ENCODE measurements at places on chromosomes 6 and 20.

DNA sequence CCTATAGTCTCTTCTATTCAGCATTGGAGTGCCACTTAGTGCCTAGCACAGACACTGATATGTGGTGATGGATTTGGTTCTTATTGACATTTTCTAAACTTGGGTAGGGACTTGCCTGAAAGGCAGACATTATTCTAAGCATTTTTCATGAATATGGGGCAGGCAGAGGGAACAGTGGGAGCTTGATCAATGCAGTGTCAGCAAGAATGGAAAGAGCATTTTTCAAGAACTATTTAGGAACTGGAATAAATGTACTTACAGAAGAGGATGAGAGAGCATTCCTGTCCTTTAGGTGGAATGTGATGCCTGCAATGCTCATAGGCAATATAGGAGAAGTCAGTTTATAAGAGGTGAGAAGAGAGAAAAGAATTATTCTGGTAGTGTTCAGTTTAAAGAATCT, 26.2 kb downstream of the DEFB114 start:
- no peak for DNase-seq

DNA sequence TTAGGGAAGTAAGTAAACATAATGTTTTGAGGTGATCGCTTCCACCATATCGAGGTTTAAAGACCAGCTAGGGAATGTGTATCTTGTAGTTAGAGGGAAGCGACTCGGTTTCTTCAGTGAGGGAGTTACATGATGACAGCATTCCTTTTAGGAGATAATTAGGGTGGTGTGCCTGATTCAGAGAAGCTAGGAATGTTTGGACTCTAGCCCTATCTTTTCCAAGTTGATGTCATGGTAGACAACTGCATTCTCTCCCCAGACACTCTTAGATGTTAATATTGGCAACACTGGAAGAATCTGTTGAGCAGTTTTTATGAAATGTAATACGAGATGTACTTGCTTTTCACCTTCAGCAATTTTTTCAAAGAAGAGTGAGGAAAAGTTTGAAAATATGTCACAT, 12.9 kb upstream of the HIVEP1 start:
- no peak for DNase-seq

DNA sequence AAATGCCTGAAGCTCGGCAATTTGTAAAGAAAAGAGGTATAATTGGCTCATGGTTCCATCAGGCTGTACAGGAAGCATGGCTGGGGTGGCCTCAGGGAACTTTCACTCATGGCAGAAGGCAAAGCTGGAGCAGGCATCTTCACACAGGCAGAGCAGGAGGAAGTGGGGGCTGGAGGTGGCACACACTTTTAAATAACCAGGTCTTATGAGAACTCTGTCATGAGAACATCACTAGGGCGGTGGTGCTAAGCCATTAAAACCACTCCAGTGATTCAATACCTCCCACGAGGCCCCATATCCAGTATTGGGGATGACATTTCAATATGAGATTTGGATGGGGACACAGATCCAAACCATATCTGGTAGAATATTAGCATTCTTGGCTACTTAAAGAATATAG, 345.2 kb downstream of the ARHGAP18 start:
- no peak for DNase-seq

DNA sequence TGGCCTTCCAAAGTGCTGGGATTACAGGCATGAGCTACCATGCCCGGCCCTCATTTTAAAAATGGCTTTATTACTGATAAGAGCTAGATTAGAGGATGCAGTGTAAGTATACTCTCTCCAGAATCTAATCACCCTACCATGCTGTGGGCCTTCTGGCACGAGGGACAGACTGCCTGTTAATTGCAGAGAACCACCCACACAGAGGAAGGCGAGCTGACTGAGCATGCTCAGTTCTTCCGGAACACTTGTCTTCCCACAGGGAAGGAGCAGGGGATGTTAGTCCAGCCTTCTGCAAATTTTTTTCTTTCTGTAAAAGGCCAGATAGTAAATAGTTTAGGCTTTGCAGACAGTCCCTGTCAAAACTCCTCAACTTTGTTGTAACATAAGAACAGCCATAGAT, 48.9 kb downstream of the ALDH5A1 start:
- DNase-seq = no peak

DNA sequence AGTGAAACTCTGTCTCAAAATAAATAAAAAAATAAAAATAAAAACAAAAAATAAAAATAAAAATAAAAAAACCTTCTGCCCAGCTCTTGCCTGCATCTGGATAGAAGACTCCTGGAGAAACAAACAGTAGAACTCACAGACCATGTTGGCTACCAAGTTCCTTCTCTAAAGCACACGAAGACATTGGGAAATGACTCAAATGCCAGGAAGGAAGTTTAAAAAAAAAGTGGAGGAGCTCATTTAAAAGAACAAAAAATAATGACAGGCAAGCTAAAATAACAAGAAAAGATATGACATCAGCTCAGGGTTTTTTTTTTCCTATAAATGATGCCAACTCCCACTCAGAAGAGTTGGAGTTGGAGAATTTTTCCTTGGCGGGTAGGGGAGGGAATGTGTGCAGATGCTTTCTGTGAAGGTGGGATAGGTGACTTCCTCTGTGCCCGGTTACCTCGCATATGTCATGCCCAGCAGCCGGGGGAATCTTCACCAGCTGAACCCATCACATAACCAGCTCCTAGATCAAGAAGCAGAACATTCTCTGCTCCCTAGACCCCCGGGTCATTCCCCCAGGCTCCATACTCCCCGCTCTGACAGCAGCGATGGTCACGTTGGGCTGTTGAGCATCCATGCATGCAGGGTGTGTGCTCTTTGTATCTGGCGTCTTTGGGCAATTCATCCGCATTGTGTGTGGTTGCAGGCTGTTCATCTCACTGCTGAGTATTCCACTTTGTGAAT, 17.3 kb upstream of the CD93 start:
- no peak for DNase-seq

- DNase-seq = peak; percentile 75
Observed at GRCh38 chr20:21548390-21549035, 34.6 kb upstream of the NKX2-2 start.

- no peak for DNase-seq
Observed at GRCh38 chr6:2021713-2022125, 223.7 kb downstream of the GMDS start.

GRCh38 chr6:26457264-26457805, 420 bp upstream of the BTN2A1 start:
- no peak for DNase-seq

GRCh38 chr20:62059401-62059800, 6.3 kb downstream of the TAF4 start:
- no peak for DNase-seq

DNA sequence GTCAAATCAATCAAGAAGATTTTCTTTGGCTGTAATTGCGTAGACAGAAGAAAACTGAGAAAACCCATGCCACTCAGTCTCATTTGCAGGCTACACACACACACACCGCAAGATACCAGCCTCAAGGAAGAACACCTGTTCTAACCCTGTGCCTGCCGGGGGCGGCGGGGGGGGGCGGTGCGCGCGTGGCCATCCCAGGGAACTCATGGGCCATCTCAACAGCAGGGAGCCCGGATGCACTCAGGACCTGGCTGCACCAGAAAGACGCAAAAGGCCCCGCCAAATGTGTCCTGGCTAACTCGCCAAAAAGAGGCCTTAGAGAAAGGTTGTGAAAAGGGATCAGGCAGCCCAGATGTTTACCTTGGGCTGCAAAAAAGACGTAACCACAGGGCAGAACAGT, 2.1 kb downstream of the B3GAT2 start:
- no peak for DNase-seq

DNA sequence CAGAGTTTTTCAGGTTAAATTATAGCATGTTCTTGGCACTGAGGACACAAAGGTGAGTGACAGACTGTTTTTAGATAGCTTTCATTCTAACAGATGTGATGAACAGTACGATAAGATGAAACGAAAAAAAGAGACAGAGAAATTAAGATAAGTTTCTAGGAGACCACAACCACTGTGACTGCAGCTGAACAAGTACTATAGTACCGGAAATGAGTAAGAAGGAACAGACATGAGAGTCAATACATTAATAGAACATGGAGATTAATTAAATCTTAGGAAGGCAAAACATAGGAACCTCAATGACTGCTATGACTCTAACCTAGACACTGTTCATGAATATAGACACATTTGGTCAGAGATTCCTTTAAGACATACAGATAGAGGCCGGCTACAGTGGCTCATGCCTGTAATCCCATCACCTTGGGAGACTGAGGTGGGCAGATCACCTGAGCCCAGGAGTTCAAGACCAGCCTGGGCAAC, 40.2 kb downstream of the HBS1L start:
- DNase-seq = peak; percentile 51

DNA sequence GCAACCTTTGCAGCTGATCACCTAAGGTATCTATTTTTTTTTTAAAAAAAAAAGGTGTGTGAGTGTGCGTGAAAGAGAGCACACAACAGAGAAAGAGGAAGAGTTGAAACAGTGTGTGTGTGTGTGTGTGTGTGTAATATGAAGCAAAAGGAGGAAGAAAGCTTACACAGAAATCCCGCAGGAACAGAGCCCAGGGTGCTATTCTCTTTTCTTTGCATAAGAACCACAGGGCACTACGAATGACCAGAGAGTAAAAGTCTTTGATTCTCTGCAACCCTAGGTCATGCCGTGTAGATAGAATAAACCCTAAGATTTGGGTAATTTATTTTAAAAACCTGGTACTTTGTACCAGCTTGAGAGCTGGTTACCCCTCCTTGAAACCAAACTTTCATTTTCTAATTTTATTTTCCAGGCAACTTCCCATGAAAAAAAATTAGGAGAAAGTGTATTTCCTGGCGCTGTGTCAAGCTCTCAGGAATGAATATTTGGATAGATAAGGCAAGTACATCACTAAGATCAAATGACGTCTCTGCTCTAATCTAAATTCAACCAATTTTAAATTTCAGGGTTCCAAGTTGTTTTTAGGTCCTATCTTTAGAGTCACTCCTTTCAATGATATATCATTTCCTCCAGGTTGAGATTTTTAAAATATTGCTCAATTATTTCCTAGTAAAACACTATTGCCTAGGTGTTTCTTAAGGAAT, 47.9 kb upstream of the ID4 start:
- no peak for DNase-seq

DNA sequence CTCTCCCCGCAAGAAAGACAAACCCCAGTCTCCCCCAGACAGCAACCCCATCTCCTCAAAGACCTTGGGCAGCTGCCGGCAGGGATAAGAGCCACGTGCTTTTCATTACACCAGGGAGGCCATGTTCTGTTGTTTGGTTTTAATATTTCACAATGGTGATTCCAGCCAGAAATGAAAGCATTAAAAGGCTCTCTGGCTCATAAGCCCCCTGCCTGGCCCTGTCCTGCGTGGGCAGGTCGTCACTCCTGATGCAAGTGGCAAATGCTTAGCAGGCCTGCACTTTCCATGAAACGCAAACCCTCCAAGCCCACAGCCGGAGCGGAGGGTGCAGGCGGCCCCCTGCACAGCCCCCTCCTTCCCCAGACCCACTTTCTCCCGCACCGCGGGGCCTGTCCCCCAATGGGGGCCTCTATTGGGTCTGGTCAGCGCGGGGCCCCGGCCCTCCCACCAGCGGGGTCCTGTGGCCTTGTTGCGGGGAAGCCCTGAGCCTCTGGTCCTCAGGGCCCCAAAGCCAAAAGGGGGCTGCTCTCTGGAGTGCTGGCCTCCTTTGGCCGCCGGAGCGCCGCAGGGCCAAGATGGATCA, 77.2 kb downstream of the TMEM242 start:
- no peak for DNase-seq

- no peak for DNase-seq
Observed at GRCh38 chr6:13794184-13794583, 20.2 kb downstream of the MCUR1 start.

DNA sequence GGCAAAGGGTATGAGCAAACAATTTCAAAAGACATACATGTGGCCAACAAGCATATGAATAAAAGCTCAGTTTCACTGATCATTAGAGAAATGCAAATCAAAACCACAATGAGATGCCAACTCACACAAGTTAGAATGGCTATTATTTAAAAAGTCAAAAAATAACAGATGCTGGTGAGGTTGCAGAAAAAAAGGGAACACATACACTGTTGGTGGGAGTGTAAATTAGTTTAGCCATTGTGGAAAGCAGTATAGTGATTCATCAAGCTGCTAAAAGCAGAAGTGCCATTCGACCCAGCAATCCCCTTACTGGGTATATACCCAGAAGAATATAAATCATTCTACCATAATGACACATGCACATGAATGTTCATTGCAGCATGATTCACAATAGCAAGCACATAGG, 6.7 kb upstream of the KHDC1L start:
- no peak for DNase-seq

GRCh38 chr6:35718911-35719381, 17.9 kb upstream of the ARMC12 start:
- no peak for DNase-seq

- DNase-seq = no peak
Observed at GRCh38 chr20:9078826-9079731, 10.2 kb downstream of the PLCB4 start.

DNA sequence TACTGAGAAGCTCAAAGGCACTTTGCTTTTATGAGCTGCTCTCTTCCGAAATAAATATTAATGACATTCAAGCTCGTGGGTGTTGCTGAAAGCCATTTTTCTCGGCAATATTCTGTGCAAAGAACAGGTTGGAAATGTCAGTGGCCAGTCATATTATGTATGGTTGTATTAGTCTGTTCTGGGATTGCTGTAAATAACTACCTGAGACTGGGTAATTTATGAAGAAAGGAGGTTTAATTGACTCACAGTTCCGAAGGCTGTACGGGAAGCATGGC, 32.1 kb downstream of the TUBB2B start:
- no peak for DNase-seq

DNA sequence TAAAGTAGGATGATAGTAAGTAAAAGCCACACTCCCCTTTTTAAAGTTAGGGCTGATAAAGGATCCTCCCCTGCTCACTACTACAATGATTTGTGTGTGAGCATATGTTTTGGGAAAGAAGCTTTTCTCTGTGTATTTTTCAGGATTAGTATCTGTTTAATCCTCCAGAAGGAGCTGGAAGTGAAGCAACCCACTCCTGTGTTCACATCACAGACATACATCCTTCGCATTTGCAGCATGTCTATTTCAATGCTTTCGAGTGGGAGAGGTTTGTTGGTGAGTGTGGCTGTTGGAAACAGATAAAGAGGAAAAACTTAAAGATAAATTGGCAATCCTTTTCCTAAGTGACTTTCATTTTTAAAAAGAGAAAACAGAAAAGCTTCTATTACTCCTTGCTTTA, 31.6 kb upstream of the RGS17 start:
- DNase-seq = no peak

GRCh38 chr20:16675001-16675564, 54.7 kb upstream of the SNRPB2 start:
- DNase-seq = no peak

GRCh38 chr6:72711731-72712130, 89.9 kb downstream of the KCNQ5 start:
- DNase-seq = no peak

DNA sequence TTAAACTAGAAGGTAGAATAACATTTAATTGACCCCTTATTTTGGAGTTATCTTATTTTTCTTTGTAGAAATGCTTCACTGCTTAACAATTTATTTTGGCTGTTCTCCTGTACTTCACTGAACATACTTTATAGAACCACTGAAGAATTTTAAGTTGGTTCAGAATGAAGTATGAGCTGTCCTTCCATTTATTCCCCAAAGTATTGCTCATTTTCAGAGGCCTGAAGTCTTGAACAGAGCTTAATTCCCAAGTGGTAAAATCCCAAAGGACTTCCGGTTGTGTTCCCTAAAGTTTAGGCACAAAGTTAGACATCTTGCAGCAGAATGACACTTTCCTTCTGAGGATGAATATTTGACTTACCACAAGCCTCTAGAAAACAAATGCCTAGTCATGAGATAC, 233.3 kb downstream of the TINAG start:
- no peak for DNase-seq
